NAMALWA (cell line): ENCODE measurements at places on chromosomes 2 and 18.

- DNase-seq = no peak
These were observed 91.5 kb upstream of the PARD3B start for GRCh38 chr2:204453730-204454167.

DNA sequence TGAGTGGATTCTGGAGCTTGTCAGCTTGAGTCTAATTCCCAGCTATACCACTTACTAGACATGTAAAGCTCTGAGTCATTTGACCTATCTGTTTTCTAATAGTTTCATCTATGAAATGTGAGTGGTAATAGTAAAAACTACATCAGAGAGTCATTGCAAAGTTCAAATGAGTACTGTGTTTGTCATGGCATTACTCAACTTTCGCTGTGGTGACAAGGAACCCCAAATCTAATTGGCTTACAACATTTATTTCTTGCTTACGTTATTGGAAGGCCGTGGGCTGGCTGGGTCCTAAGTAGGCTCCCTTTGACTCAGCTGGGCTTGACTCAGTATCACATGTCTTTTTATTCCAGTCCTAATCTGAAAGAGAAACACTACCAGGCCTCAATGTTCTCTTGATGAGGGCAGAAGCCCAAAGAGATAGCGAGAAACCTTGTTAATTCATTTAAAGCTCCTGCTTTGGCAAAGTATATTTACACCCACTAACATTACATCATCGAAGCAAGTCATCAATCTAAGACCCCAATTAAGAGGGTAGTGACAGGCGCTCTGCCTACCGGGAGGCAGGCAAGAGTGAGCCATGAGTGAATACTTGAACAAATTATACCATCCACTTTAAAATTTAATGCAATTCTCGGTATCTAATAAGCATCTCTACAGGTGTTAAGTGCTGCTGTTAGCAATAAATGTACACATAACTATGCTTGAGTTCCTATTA, 431.8 kb upstream of the SPHKAP start:
- DNase-seq = no peak

- DNase-seq = no peak
These were observed 91.7 kb upstream of the ITGA6 start for GRCh38 chr2:172335736-172336135.

GRCh38 chr2:54590216-54591120, 133.0 kb upstream of the EML6 start:
- DNase-seq = no peak

- DNase-seq = no peak
These were observed 84.4 kb downstream of the TPGS2 start for GRCh38 chr18:36744261-36744876.
